ENCODE measurements at places on chromosomes 2 and 18.

- no peak for DNase-seq
Observed at GRCh38 chr18:31104444-31104843, 2.2 kb upstream of the DSC2 start.

DNA sequence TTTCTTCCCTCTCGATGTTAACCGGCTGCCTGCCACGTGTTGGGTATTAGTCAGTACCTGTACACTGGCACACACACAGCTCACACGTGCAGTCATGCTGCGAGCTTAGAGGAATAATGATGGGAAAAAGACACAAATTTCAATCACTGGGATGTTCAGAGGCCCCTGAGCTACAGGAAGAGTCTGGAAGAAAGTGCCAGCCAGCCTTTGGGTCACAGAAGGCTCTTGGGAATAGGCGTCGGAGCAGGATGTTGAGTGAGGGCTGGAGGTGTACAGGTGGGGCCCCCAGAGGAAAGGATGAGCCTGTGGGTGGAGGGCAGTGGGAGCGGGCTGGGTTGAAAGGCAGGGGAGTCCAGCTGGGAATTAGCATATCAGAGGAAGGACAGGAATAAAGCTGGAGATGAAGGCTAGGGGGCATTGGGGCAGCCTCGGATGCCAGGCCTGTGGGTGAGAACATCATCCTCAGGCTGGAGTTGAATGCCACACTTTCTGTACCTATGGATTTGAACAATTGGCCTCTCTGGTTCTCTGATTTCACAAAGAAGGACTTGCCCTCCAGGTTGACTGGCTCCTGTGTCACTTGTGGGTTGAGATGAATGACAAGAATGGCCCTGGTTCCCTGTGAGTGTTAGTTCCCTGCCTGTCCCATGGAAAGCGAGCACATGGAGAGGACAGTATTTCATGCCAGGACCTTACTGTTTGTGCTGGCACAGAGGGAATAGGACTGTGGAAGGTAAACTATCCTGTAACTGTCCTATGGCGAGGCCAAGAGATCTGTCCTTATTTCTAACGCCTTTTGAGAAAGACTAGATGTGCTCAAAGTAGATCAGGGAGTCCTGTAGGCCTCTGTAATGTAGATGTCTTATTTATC is 40.6 kb downstream of the GREB1 start:
- DNase-seq = no peak

DNA sequence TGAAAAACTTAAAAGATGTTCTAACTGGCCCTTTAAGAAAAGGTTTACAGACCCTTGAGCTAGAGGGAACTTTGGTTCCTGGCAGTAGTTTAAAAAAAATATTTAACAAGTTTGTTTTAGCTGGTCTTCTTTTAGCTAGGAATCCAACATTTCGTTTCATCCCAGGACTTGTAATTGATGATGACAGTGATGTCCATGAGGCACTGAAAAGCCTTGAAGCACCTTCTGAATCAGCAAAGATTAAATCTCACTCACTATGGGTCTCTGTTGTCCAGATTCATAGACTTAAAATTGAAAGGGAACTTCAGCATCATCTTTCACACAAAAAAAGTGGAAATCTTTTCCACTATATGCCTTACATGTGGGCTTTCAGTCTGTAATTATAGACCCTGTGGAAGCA is 102.9 kb upstream of the ETAA1 start:
- no peak for DNase-seq

GRCh38 chr18:79320216-79320850 is 75.4 kb upstream of the NFATC1 start:
- DNase-seq = no peak

- no peak for DNase-seq
Observed at GRCh38 chr2:136323195-136323594, 205.2 kb upstream of the CXCR4 start.

- DNase-seq = peak; percentile 61
Observed at GRCh38 chr18:79965119-79965902, 868 bp downstream of the HSBP1L1 start.

DNA sequence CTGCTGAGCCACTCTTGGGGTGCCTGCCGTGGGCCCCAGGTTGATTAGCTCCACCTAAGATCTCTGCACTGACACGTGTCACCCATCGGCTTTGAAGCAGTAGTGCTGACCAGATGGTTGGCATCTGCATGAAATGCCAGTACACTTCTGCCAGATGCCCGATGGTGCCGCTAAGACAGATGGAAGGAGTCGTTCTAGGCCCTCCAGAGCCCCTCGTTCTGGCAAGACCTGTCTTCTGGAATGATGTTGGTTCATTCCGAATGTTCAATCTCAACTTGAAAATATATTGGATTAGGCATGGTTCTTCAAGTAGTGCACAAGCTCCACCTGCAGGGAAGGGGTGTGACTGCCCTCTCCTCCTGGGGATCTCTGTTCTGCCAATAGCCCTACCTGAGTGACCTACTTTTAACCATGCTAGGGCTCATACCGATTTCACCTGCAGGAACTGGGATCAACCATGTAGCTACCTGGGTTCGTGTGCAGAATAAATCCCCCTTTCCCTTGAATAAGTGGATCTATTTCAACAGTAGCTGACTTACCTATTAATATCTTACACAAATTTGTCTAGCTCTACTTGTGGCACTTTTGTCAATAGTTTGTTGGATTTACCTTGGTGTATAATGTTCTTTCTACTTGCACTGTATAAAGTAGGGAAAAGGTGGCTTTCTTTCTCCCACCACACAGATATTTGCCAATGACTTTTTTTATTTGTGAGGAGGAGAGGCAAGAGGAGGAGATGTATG is 342.6 kb downstream of the CTNNA2 start:
- no peak for DNase-seq

GRCh38 chr18:10863026-10863425 is 286.3 kb downstream of the PIEZO2 start:
- DNase-seq = no peak

GRCh38 chr2:5164776-5165525 is 527.2 kb upstream of the SOX11 start:
- DNase-seq = peak; percentile 89

DNA sequence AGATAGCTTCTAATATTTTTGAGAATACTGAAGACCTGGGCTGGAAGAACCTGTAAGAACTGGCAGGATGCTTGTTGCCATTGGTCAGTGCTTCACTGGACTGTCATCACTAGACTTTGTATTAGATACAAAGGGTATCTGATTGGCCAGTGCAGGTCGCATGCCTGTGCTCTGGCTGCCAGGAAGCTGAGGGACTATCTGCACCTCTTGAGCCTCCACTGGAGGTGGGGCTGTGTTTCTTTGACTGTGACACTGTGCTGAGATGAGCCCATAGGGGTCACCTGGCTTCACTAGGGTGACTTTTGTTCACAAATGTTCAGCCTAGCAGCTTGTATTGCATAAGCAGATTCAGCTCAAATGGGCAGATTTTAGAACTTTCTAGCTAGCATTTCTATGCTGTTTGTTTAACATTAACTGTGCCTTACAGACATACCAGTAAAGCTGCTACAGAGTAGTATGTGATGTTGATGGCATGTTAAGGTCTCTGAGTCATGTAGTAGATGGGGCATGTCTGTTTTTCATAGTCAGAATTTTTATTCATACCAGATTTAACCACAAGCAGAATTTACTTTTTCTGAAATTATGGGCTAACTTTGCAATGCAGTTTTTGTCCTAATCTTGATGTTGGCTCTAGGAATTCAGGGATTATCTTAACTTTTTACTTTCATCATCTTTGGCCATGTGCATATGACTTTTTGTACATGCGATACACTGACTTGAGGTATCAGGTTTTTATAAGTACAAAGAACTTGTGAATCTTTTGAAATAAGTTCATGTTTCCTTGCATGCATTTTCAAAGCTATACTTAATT is 56.1 kb downstream of the RHBDD1 start:
- DNase-seq = peak; percentile 66

GRCh38 chr2:35246702-35247101 is 1108.9 kb upstream of the CRIM1 start:
- no peak for DNase-seq

- DNase-seq = no peak
Observed at GRCh38 chr2:119486886-119487285, 37.4 kb downstream of the SCTR start.

DNA sequence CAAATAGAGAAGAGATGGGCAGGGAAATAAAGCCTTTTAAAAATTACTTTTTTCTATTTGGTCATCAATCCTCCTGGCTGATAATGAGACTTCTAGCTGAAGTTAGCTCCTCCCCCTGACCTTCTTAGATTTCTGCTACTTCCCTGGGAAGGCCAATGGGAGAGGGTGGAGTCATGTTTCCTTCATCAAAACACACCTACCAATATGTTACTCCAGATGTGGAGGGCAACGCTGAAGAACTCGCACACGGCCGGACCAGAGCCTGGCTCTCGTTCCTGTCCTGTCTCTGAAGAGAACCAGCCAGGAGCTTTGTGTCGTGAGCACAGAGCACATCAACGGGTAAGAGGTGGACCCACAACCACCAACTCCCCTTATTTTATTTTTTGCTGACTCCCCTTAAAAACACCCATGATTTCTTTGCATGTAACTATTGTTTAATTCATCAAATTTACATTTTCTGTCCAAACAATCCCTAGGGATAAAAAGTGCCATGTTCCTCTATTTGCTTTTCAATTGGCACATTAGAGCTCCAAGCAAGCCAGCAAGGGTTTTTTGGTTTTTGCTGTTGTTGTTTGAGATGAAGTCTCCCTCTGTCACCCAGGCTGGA is 94.9 kb downstream of the ADD2 start:
- DNase-seq = no peak

GRCh38 chr2:130389783-130390182 is 33.9 kb downstream of the PTPN18 start:
- no peak for DNase-seq

- DNase-seq = no peak
Observed at GRCh38 chr2:4618630-4619228, 915.4 kb downstream of the DCDC2C start.

GRCh38 chr2:23556929-23557328 is 171.9 kb downstream of the KLHL29 start:
- DNase-seq = no peak

DNA sequence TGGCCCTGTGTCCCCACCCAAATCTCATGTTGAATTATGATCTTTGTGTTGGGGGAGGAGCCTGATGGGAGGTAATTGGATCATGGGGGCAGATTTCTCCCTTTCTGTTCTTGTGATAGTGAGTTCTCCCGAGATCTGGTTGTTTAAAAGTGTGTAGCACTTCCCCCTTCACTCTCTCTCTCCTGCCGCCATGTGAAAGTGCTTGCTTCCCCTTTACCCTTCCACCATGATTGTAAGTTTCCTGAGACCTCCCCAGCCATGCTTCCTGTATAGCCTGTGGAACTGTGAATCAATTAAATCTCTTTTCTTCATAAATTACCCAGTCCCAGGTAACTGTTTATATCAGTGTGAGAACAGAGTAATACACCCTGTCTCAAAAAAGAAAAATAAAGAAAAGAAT is 25.5 kb downstream of the LRRFIP1 start:
- no peak for DNase-seq

DNA sequence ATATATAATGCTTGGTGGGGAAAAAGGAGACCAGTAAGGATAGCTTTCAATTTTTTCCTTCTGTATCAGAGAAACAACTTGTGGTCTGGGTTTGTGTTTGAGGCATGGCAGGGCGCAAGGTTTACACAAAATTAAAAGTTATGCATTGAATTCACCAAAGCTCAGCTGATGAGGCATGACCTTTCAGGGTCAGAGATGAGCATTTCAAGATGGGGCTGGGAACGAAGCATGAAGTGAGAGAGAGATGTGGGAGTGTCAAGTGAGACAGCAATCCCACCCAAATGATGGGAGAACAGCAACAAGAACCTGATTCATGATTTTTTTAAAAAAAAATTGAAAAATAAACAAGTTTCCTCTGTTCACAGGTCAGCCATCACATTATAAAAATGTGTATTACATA is 4.9 kb downstream of the GPR55 start:
- DNase-seq = no peak

- DNase-seq = no peak
Observed at GRCh38 chr2:237217995-237218616, 132.4 kb downstream of the COPS8 start.

GRCh38 chr2:39128919-39129391 is 8.1 kb upstream of the SOS1 start:
- no peak for DNase-seq

GRCh38 chr18:37156330-37156942 is 327.5 kb downstream of the KIAA1328 start:
- DNase-seq = no peak

GRCh38 chr2:122519366-122519765 is 763.9 kb downstream of the TSN start:
- DNase-seq = no peak

GRCh38 chr2:163348857-163349380 is 386.9 kb downstream of the FIGN start:
- peak; percentile 76 for DNase-seq

DNA sequence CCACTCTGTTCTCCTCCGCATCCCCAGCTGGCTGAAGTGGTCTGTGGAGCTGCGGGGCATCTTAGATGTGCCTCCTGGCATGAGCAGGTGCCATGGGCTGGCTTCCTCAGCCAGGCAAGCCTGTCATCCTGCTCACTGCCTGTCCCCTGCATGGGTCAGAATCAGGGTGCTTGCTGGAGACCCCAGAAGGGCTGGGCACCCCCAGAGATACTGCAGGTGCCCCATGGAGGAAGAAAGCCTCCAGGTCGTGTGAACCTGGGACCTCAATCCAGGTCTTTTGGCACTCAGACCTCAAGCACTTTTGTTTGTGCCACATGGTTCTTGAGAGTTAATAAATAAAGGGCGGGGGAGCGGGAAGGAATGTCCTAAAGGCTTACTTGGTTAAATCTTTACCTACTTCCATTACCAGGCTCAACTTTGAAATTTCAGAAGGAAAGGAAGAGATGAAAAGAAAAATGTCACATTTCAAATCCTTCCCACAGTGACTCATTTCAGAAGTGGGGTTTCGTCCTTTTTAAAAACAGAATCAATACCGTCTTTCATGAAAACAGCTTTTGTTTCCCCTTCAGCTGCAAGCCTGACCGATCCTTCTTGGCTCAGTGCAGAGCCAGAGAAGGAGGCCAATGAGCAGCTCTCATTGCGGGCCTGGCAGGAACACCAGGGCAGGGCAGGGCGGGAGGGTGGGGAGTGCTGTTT is 69.9 kb downstream of the RHOB start:
- DNase-seq = no peak

GRCh38 chr2:7280790-7281189 is 363.6 kb downstream of the RNF144A start:
- DNase-seq = no peak

- no peak for DNase-seq
Observed at GRCh38 chr2:64667535-64667934, 13.8 kb upstream of the SERTAD2 start.

- no peak for DNase-seq
Observed at GRCh38 chr2:37686792-37687526, 15.5 kb upstream of the CDC42EP3 start.

GRCh38 chr2:230267059-230267458 is 41.5 kb downstream of the SP140 start:
- no peak for DNase-seq

GRCh38 chr18:11871501-11871900 is 20.3 kb downstream of the CHMP1B start:
- DNase-seq = no peak

GRCh38 chr2:98348066-98348561 is 1.9 kb downstream of the CNGA3 start:
- DNase-seq = no peak

DNA sequence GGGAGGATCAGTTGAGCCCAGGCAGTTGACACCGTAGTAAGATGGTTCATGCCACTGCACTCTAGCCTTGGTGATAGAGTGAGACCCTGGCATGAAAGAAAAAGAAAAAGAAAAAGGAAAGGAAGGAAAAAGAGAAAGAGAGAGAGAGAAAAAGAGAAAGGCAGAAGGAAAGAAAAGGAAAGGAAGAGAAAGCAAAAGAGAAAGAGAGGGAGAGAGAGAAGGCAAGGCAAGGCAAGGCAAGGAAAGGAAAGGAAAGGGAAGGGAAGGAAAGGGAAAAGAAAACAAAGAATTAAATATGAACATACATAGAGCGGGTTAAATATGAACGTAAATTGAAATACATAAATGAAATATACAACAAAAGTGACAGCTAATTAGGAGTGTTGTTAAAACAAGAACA is 167.5 kb upstream of the SETBP1 start:
- DNase-seq = no peak

All from brain microvascular endothelial cell (primary cell).